Stimulated activated CD8-positive, alpha-beta memory T cell treated with anti-CD3 and anti-CD28 coated beads, Interleukin-15, amount 100 ng/mL, for 24 hours (primary cell): ENCODE measurements at places on chromosomes 4 and X.

DNA sequence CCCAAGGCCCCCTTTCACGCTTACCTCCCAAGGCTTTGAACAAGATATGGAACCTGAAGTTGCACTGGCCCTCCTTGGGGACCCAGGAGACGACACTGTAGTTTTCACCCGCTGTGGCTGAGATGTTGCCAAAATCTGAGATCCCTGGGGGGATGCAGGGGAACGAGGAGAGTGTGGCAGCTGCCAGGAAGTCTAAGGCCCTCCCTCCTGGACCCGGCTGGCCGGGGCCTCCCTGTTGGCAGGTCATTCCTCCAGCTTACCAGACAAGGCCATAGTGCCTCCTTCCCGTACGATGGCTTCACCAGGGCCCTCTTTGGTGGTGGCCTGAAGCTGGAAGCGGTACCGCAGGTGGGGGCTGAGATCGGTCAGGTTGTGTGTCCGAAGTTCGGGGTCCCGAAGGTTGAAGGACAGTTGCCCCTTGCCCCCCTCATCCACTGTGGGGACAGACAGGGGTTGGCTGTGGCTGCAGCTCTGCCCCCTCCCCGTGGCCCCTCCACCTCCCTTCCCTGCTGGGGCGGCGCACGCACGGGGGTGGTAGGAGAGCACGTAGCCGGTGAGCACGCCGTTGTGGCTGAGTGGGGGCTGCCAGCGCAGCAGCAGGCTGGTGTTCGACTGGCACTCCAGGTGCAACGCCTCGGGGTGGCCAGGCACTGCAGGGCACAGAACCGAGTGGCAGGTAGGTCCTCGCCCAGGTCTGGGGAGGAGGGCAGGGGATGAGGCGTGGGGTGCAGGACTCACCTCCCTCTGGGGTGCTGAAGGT, 21.2 kb downstream of the L1CAM start:
- DNase-seq = no peak

GRCh38 chr4:2832309-2832980, 11.2 kb upstream of the ADD1 start:
- no peak for DNase-seq

DNA sequence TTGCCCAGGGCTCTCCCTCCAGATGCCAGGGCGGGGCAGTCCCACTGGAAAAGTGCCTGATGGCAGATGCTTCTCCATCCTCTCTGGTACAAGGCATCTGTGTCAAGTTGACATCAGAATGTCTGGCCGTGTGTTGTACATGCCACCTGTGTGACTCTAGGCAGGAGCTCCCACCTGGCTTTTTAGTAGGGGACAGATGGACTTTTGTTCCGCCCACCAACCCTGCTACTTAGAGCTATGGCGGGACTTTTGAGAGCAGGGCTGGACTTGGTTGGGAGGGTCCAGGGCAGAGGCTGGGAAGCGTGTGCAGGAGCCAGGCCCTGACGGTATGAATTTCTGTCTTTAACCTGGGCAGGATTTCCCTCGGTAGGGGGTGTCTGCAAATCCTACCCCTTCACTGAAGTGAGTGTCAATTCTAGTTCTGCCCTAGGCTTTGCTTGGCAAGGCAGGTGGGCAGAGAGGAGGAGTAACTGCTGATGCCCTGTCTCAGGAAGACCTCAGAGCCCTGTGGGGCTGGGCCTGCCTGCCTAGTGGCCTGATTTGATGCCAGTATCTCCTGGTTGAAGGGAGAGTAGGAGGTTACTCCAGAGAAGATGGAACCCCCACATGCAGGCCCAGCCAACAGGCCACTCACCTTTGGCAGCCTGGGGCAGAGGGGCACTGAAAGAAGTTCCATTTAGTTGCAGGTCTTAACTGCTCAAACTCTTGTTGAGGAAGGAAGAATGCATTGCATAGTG, 99.1 kb downstream of the PJA1 start:
- no peak for DNase-seq

DNA sequence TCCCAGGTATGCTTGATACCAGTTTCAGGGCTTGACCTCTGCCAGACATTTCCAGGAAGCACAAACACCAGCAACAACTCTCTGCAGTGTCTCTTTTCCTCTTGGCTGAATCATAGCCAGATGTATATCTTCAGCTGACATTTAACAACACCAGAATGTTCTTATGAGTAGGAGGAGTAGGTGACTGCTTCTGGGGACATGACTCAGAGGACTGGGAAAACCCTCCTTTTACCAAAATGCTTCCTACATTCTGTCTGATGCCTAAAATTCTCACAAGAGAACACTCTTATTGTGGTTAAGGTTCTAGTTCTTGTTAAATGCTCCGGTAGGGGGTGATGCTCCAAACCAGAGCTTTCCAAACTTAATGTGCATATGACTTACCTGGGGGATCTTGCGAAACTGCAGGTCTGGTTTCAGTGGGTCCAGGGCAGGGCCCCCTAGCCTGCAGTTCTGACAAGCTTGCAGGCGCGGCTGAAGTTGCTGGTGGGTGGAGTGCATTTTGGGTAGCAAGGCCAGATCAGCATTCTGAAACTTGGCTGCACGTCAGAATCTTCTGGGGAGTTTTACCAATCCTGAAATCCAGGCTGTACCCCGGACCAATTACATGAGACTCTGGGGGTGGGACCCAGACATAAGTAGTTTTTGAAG, 329.3 kb upstream of the RPS6KA3 start:
- no peak for DNase-seq

DNA sequence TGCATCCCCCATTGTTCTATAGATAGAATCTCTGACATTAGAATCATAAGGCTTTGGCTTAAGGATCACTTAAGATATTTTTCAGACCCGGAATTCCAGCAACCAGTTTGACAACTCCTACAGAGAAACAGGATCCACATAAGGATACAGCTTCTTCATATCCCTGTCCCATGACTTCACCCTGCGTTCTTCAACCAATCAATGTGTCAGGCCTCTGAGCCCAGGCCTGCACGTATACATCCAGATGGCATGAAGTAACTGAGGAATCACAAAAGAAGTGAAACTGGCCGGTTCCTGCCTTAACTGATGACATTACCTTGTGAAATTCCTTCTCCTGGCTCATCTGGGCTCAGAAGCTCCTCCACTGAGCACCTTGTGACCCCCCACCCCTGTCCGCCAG, 85.1 kb downstream of the MFAP3L start:
- DNase-seq = no peak

- no peak for DNase-seq
Measured at GRCh38 chr4:162684371-162684700, 482.4 kb downstream of the NAF1 start.

DNA sequence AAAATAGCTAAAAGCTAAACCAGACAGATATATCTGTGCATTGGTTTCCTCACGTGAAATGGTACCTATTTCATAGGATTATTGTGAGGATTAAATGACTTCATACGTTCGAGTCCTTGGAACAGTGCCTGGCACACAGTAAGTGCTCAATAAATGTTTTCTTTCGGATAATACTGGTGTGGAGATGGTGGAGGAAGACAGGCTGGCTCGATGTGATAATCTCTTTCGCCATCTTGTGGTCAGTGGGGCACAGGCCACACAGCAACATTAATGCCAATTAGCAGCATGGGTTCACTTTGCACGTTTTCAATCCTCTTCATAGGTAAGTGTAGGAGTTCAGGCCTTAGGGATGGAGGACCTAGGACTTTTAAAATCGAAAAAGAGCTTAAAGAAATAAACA, 9.3 kb downstream of the PAGE4 start:
- DNase-seq = no peak

GRCh38 chr4:95348418-95348817, 200.4 kb downstream of the UNC5C start:
- DNase-seq = no peak

GRCh38 chr4:102569200-102569599, 68.0 kb downstream of the NFKB1 start:
- DNase-seq = no peak

- no peak for DNase-seq
Measured at GRCh38 chr4:172892300-172892699, 276.3 kb upstream of the GALNT7 start.

GRCh38 chrX:3811331-3812311, 98.2 kb upstream of the PRKX start:
- no peak for DNase-seq

GRCh38 chr4:136865526-136865925, 666.8 kb downstream of the PCDH18 start:
- DNase-seq = no peak

DNA sequence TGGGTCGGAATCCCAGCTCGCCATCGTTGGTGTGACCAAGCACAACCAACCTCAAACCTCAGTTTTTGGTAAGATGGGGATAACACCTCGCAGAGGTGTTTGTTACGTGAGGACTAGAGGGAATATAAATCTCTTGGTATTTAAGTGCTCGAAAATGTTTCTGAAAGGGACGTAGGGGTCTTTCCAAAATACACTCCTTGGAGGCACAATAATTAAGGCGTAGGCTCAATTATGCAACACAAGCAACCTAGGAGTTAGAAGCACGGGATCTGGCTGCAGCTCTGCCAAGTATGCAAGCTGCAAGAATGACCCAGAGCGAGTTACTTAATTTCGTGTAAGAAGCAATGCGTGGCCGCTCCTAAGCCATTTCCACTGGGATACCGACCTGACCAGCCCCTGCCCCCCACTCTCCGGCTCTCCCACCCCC, 552 bp downstream of the ADH5 start:
- DNase-seq = no peak

GRCh38 chr4:113125418-113125817, 76.0 kb downstream of the ANK2 start:
- DNase-seq = no peak

DNA sequence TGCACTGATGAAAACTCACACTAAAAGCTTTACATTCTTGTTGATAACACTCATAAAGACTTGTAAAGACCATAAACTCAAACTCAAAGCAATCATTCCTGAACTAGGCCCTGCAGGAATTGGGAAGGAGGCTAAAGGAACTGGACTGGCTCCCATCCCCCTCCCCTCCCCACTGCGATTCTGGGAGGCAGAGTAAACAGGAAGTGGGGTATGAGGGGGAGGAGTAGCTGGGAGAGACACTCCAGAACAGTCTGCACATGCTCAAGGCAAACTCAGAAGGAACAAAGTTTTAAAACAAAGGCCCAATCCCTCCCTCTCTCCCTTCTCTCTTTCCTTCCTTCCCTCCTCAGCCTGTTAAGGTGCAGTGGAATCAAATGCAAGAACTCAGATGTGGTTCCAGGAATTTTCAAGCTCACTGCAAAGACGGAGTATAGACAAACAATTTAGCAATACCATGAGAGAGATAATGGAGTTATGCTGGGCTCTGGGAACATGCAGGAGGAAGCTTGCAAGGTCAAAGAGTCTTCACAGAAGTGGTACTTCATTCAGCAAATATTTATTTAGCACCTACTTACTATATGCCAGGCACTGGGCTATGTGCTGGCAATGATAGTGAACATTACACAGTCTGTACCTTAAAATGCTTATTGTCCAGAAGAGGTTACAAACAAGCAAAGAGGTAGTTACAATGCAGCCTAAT, 15.9 kb downstream of the MID1IP1 start:
- DNase-seq = no peak

- no peak for DNase-seq
Measured at GRCh38 chr4:74481891-74482609, 37.1 kb downstream of the AREG start.

GRCh38 chrX:133482056-133482952, 67.0 kb upstream of the GPC4 start:
- no peak for DNase-seq

GRCh38 chrX:3440981-3441380, 94.5 kb upstream of the MXRA5 start:
- no peak for DNase-seq

DNA sequence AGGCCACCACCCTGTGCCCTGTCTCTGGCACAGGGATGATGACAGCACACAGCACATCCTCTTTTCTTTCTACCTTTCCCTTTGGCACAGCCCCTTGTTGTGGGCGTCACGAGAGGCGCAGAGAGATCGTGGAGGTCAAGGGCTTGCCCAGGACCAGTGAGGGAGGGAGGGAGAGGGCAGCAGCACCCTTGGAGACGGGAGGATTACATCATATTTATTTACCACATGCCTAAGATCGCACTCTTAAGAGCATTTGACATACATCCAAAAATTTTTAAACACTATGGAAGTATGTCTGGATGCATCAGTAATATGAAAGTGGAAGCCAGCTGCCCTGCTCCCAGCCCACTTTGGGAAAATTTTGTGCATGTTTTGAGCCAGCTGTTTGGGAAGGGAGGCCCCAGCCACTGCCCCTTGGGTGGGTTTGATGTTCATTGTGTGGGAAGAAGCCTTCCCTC, 12.7 kb downstream of the WFS1 start:
- no peak for DNase-seq

GRCh38 chr4:48642421-48643374, 137.4 kb downstream of the FRYL start:
- no peak for DNase-seq

DNA sequence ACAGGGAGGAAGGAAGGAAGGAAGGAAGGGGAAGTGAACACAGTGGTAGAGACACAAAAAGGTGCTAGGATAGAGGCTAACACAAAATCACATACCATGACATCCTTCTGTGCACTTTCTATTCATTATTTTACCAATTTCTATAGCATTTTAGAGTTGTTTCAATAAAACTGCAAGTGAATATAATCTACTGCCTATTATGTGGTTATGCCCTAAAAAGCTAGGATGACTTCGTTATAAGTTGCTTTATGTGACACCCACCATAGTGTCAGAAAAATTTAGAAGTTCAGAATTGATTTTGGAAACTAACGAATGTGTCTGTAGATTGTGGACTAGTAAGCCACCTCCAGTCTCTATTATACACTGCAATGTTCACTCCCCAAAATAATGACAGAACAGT, 59.4 kb upstream of the EDNRA start:
- DNase-seq = no peak

DNA sequence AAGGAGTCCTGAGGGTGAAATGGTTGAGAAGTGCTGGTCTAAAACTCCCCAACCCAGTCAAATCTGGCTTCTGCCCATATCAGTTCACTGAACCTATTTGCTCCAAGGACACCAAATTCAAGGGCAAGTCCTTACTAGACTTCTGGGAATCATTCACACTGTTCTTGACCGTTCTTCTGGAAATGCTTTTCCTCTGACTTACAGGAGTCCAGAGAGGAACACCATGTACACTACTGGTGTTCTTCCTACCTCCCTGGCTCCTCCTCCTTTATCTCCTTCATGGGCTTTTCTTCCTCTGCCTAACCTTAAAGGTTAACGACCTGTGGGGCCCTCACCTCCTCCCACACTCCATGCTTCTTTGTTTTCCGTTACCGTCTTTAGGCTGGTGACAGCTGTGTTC, 281.3 kb downstream of the FRMPD4 start:
- DNase-seq = no peak

DNA sequence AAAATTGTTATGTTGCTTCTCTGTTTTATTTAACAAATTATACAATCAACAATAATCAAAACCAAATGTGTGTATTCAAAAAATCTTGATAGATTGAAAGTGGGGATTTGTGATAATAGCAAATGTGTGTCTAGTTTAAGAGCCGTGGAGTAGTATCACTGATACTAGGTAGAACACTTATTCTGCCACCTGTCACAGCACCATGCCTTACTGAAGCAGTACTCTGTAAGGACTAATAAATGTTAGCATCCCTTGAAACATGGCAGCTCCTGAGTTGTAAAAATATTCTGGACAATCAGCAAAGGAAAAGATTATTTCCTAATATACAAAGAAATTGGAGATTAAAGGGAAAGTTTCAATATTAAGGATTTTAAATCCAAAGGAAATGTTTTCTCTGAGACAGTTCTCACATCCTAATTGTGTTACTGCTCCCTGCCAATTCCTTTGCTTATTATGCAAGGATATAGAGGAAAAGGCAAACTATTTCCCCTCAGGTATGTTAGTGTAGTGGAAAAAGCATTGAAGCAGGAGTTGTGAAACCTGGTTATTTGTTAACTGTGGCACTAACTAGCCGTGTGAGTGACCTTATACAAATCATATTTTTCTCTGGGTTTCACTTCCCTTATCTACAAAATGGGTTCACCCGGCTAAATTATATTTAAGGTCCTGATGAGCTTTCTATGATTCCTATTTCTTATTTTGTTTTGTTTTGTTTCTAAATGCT, 303.1 kb downstream of the ARHGAP24 start:
- no peak for DNase-seq
